Osteocyte (in vitro differentiated cells): ENCODE measurements at places on chromosomes 3 and 15.
A peak's percentile ranks its signal among the peaks of the same experiment; 100 is the strongest.

GRCh38 chr3:155664925-155665695, 79.8 kb downstream of the PLCH1 start:
- no peak for DNase-seq
- H3K4me3 ChIP-seq, result no peak overlapping the region
- no peak overlapping the region for H3K27ac ChIP-seq
- no peaks in the 10 kb centered on the region for H3K4me1 ChIP-seq
- no peaks in the 10 kb centered on the region for H3K36me3 ChIP-seq

DNA sequence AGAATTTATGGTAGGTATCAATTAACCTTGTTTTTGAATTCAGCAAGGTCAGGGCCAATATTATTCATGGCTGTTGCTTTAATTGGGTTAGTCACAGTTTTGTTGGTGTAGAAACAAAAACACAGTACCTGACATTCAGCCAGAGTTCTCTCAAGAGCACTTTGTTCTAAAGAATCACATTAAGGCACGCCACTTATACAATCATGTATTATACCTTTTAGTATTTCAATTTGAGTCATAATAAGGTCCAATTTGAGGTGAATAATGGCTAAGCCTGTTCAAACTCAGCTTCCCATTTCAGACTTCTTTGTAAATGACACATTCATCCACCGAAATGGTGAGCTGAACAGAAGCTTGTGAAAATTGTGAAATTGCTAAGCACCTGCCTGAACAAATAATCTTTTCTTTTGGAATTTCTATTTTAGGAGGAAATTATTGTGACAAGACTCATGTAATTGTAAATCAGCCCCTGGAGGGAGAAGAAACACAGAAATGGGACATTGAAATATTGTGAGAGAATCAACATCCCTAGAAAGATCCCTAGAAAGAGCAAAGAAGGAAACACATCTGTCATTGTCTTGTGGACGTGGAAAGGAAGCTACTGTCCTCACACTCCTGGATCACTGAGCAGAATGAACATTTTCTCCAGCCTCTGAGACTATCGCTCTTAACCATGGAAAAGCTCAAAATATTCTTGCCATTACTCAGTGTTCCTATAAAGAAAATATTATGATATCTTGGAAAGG, 29.3 kb downstream of the RIOX2 start:
- peaks cover 15% of the 10 kb centered on the region for H3K4me1 ChIP-seq
- no peak overlapping the region for H3K4me3 ChIP-seq
- DNase-seq, result no peak

DNA sequence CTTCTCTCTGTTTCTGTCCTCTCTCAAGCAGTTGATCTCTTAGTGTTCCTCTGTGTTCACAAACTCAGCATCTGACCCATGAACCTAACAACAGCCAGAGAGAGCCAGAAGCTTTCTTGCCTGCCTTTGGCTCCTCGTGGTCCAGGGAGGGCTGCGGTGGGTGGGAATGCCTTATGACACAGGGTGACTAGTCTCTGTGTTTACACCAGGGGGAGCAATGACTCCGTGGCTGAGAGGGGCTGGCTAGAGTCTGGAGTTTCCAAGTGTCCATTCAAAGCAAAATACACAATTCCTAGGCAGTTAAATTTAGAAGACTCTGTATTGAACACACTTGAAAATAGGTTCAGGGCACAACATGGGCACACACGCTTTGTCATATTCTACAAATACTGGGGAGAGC, 370.0 kb upstream of the FRG2C start:
- H3K4me3 ChIP-seq, result no peak overlapping the region
- no peak for DNase-seq
- H3K4me1 ChIP-seq, result no peaks in the 10 kb centered on the region
- no peaks in the 10 kb centered on the region for H3K36me3 ChIP-seq

GRCh38 chr3:193593668-193594030, 641 bp downstream of the OPA1 start:
- peak overlapping the region; percentile 96 for H3K27ac ChIP-seq
- peaks cover 8% of the 10 kb centered on the region for H3K36me3 ChIP-seq
- H3K4me1 ChIP-seq, result peaks cover 36% of the 10 kb centered on the region
- peak overlapping the region; percentile 94 for H3K4me3 ChIP-seq
- no peak for DNase-seq

GRCh38 chr3:88189361-88189810, 39.6 kb downstream of the C3orf38 start:
- no peak overlapping the region for H3K27ac ChIP-seq
- no peak overlapping the region for H3K4me3 ChIP-seq
- DNase-seq, result no peak
- H3K27me3 ChIP-seq, result peaks cover 23% of the 10 kb centered on the region

DNA sequence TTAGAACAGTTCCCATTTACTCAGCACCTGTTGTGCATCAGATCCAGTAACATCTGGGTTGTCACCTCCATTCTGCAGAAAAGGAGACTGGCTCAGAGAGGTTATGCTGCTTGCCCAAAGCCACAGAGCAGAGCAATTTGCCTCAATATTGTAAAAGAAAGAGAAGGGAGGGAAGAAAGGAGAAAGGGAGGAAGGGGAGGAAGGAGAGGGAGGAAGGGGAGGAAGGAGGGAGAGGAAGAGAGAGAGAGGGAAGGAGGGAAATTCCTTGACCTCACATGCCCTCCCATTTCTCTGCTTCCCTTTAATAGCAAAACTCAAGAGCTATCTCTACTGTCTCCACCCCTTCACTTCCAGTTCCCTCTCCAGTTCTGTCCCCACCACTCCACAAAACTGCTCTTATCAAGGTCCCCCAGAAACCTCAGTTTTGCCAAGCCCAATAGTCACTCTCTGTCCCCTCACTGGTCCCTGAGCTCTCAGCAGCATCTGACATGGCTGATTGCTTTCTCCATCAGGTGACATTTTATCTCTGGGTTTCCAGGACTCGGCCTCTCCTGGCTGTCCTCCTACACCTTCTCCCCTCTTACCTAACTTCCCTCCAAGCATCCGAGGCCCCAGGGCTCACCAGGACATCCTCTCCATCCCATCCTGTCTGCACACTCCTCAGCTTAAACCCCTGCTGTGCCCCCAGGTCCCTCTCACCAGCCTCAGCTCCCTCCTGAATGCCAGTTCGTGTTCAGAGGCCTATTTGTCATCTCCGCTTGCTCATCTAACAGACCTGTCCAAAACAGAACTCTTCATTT, 104.7 kb upstream of the LINGO1 start:
- no peaks in the 10 kb centered on the region for H3K36me3 ChIP-seq
- H3K27ac ChIP-seq, result no peak overlapping the region
- DNase-seq, result no peak
- H3K4me1 ChIP-seq, result no peaks in the 10 kb centered on the region

- H3K4me1 ChIP-seq, result peaks cover 23% of the 10 kb centered on the region
- H3K4me3 ChIP-seq, result no peak overlapping the region
- no peak for DNase-seq
- H3K36me3 ChIP-seq, result no peaks in the 10 kb centered on the region
- H3K27me3 ChIP-seq, result no peaks in the 10 kb centered on the region
Measured at GRCh38 chr3:157063469-157063868, 96.5 kb downstream of the CCNL1 start.

- DNase-seq, result no peak
- peaks cover 12% of the 10 kb centered on the region for H3K4me1 ChIP-seq
- H3K4me3 ChIP-seq, result no peak overlapping the region
Measured at GRCh38 chr3:174862666-174863065, 3.5 kb downstream of the NAALADL2 start.

- no peaks in the 10 kb centered on the region for H3K4me1 ChIP-seq
- no peak overlapping the region for H3K27ac ChIP-seq
- no peaks in the 10 kb centered on the region for H3K27me3 ChIP-seq
- H3K36me3 ChIP-seq, result no peaks in the 10 kb centered on the region
Measured at GRCh38 chr15:53384417-53384816, 375.0 kb downstream of the WDR72 start.

- DNase-seq, result no peak
- H3K4me1 ChIP-seq, result peaks cover 12% of the 10 kb centered on the region
- no peak overlapping the region for H3K4me3 ChIP-seq
Measured at GRCh38 chr15:78159395-78159794, 10.2 kb downstream of the IDH3A start.

GRCh38 chr3:125324341-125324740, 50.8 kb downstream of the ZNF148 start:
- H3K27me3 ChIP-seq, result no peaks in the 10 kb centered on the region
- H3K27ac ChIP-seq, result peak overlapping the region; percentile 75
- H3K4me1 ChIP-seq, result peaks cover 46% of the 10 kb centered on the region
- no peak overlapping the region for H3K4me3 ChIP-seq

DNA sequence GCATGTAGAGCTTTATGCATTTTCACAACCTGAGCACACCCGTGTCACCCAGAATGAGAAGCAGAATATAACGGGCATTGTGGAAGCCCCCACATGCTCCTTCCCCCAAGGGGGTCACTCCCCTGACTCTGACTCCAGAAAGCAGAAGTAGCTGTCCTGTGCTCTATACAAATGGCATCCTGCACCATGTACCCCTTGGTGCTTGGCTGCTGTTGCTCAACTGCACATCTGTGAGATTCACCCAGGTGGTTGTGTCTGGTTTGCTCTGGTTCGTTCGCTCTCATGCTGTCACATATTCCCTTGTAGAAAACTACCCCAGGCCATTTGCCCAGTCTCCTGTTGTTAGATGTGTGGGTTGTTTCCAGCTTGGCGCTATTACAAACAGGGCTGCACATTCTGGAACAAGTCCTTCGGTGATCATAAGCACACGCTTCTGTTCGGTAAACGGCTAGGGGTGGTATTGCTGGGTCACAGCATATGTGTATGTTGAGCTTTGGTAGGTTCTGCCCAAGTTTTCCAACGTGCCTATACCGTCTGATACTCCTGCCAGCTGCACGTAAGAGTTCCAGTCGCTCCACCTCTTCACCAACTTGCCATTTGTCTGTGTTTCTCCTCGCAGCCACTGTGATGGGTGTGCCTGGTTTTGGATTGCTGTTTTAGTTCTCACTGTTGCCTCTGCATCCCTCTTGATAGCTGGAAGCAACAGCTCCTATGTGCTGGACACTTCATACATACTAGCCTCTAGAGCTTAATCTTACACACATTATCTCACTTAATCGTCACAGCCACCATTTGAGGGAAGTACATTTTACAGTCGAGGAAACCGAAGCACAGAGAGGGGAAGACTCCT, 65.4 kb upstream of the SLC6A6 start:
- no peaks in the 10 kb centered on the region for H3K27me3 ChIP-seq
- no peak for DNase-seq
- H3K27ac ChIP-seq, result no peak overlapping the region
- no peak overlapping the region for H3K4me3 ChIP-seq

DNA sequence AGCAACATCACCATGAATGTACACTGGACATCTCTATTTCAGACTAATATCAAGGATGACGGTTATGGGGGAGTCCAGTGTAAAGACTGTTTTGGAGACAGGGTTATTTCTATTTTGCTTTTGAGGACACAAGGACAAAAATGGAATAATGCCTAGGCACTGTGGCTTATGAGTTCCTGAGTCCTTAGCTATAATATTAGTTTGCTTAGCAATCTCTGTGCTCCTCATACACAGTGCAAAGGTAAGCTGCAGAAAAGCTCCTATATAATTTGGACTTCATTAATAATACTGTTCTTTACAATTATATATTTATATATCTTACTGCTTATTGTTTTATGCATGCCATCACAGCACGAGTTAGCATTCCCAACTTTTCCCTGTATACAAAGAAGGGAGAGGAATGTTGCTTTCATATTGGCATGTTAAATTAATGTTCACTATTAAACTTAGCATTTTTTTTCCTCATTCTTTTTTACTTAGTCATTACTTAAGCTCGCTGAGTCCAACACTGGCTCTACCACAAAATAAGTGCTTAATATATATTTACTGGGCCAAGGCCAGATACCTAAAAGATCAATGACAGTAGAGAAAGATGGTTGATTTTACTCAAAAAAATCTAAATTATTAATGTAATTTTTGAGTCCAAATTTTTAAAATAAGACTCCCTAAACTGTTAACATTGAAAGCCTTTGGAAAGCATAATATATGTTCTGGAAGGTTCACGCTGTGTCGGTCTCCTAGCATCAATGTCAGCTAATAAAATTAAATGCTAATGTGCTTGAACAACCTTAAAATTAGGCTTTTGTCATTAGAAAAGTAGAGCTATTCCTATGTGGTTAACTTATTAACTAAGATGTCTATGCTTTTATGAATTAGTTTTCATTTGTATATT, 13.8 kb downstream of the THBS1 start:
- H3K27ac ChIP-seq, result peak overlapping the region; percentile 60
- DNase-seq, result no peak
- H3K36me3 ChIP-seq, result peaks cover 63% of the 10 kb centered on the region
- no peaks in the 10 kb centered on the region for H3K27me3 ChIP-seq
- H3K4me3 ChIP-seq, result no peak overlapping the region
- peaks cover 76% of the 10 kb centered on the region for H3K4me1 ChIP-seq

GRCh38 chr15:26891448-26892181, 24.8 kb downstream of the GABRA5 start:
- H3K27me3 ChIP-seq, result peaks cover 7% of the 10 kb centered on the region
- no peak overlapping the region for H3K4me3 ChIP-seq
- no peaks in the 10 kb centered on the region for H3K4me1 ChIP-seq
- H3K36me3 ChIP-seq, result no peaks in the 10 kb centered on the region
- DNase-seq, result no peak

DNA sequence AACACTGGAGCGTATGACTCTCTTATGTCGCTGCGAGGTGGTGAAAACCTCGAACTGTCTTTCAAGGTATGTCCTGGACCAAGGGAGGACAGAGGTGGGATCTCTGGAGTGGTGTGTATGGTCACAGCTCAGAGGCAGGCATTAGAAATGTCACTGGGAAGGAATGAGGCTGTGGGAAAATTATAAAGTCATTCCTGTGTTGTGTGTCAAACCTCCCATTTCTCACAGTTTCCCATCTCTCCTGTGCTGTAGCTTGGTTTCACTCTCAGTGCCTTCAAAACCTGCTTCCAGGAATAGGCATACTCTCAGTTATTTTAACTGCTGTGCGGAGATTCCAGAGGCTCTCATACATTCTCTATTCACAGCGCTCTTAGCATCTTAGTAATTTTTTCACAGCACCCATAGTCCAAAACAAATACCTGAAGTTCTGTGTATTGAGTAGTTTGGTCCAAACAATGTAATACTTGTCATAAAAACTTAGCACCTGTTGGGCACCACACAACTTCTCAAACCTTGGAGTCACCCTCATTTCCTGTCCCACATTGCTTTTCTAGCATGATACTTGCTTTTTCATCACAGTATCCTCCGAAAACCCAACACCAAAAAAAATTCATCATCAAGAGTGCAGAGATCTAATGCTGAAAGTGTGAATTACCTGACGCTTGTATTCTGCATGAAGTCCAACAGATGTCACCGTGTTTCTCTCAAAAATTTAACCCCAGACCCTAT, 36.9 kb downstream of the GALNT15 start:
- no peak for DNase-seq
- no peak overlapping the region for H3K4me3 ChIP-seq
- H3K27ac ChIP-seq, result no peak overlapping the region

GRCh38 chr3:55719508-55719907, 232.4 kb upstream of the WNT5A start:
- H3K27me3 ChIP-seq, result peaks cover 18% of the 10 kb centered on the region
- no peak overlapping the region for H3K4me3 ChIP-seq
- peaks cover 8% of the 10 kb centered on the region for H3K4me1 ChIP-seq
- no peak overlapping the region for H3K27ac ChIP-seq

GRCh38 chr3:156859578-156859977, 33.4 kb downstream of the LEKR1 start:
- H3K27ac ChIP-seq, result no peak overlapping the region
- DNase-seq, result no peak
- no peak overlapping the region for H3K4me3 ChIP-seq
- no peaks in the 10 kb centered on the region for H3K36me3 ChIP-seq
- no peaks in the 10 kb centered on the region for H3K27me3 ChIP-seq

- peak overlapping the region; percentile 78 for H3K4me3 ChIP-seq
- H3K27me3 ChIP-seq, result peaks cover 34% of the 10 kb centered on the region
- DNase-seq, result peak; percentile 84
- no peak overlapping the region for H3K27ac ChIP-seq
Measured at GRCh38 chr3:128496602-128497304, 3.8 kb upstream of the GATA2 start.
